ENCODE measurements at places on chromosomes 7 and 10.

DNA sequence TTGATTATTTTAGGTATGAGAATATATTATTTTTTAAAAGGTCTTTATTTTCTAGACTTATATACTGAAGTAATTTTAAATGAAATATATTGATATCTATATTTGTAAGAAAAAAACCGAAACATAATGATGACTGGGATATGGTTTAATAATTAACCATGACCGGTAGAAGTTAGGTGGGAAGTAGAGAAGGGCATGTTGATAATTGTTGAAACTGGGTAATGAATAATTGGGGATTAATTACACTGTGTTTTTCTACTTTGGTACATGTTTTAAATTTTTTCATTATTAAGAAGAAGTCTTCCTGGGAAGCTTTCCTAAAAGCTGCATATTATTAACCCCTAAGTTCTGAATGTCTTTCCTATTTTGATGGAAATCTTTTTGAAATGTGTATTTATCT lies 16.3 kb downstream of the TSPAN12 start:
- no peak for DNase-seq

- DNase-seq = no peak
These were observed 110.1 kb downstream of the CDK14 start for GRCh38 chr7:90706072-90706716.

DNA sequence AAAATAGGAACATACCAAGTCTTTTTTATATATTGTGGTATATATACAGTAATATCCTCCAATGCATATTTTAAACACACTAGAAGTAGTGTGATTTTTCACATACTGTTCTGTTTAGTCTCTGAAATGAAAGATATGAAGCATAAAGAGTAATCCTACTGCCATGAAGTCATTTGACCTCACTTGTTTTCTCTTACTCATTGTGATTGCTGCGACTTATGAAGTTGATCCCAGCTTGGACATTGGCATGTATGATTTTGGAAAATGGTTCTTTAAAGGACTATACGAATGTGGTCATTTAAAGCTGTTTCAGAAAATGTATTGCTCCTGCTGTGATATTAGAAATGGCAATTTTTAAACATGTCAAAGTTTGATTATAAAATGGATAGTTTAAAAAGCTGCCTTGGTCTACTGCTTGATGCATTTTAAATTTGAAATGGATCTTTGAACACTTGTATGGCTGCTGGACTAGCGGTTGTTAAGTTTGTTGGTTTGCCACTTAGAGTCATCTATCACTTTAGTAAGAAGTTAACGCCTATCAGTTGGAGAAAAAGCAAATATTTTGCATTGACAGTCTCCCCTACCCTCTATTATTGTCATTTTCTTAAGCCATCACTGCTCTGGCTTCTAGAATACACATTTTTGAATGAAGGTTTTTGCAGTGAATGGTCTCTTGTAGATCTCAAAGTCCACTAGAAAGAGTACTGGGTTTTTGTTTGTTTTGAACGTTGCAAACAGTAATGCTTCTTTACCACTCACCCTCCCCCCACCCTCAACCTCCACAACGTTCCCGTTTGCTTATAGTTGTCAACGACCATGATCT lies 881 bp upstream of the PCGF5 start:
- DNase-seq = no peak

GRCh38 chr10:77604063-77604462 lies 33.5 kb downstream of the KCNMA1 start:
- DNase-seq = no peak

DNA sequence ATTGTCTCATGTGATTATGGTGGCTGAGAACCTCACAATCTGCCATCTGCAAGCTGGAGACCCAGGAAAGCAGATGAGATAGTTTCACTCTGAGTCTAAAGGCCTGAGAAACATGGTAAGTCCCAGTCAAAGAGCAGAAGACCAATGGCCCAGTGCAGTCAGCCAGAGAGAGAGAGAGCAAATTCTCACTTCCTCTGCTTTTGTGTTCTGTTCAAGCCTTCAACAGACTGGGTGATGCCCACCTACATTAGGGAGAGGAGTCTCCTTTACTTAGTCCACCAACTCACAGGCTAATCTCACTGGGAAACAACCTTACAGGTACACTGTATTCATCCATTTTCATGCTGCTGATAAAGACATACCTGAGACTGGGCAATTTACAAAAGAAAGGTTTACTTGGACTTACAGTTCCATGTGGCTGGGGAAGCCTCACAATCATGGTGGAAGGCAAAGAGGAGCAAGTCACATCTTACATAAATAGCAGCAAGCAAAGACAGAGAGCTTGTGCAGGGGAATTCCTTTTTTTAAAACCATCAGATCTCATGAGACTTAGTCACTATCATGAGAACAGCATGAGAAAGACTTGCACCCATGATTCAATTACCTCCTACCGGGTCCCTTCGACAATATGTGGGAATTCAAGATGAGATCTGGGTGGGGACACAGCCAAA lies 4.7 kb upstream of the FRMPD2 start:
- DNase-seq = no peak

DNA sequence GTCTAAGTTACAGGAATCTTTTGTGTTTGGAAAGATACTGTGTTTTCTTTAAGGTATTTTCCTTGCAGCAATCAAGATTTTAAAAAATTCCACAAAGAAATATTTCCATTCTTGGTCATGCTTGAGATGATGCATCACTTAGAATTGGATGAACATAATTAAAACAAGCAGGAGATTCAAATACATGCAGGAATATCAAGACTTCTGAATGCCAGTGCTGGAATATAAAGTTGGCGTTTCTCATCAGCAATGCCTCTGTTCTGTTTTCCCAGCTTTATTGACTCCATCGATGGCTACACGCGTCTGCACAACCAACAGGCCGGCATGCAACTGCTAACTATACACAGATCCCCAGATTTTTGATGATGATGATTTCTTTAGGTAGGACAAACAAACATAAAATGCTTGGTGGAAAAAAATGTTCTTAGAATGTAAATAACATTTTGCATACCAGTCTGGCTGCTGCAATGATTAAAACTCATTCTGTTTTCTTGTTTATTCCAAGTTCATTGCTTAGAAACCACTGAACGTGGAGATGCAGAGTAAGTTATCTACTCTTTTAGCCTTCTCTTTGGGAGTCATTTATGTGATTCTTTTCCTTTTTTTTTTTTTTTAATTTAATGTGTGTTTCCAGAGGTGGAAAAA lies 91.3 kb upstream of the FAM171A1 start:
- no peak for DNase-seq

GRCh38 chr7:71705901-71706596 lies 574.1 kb downstream of the GALNT17 start:
- peak; percentile 59 for DNase-seq

GRCh38 chr7:137235434-137235833 lies 108.1 kb downstream of the PTN start:
- no peak for DNase-seq

DNA sequence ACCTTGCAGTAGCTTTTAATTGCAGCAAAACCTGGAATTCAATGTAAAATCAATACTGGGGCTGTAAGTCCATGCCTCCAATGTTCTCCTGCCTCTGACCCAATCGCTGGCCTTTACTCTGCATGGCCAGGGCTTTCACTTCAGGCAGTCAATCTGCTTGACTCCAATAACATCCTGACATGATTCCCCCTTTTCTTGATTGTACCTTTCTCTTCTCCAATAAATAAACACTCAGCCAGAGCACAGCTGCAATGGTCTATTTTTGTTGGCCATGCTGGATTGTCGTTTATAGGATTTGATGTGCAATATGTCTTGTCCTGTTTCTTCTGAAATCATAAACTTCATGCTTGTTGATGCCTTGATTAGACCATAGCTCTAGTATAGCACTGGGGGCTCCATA lies 97.8 kb upstream of the COL1A2 start:
- DNase-seq = no peak

DNA sequence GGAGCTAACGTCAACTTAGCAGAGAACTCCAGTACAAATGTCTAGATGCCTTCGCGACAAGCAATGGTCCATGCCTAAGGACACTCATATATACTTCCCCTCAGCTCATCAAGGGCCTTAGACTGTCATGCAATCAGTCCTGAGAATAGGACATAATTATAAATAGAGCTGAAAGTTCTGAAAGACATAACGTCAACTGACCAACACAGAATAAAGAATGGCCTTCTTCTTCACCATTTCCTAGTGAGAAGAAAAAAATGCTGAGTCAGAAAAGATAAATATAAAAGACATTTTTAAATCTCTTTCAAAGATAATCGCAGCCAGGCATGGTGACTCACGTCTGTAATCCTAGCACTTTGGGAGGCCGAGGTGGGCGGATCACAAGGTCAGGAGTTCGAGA lies 83.2 kb downstream of the ARMH3 start:
- no peak for DNase-seq

DNA sequence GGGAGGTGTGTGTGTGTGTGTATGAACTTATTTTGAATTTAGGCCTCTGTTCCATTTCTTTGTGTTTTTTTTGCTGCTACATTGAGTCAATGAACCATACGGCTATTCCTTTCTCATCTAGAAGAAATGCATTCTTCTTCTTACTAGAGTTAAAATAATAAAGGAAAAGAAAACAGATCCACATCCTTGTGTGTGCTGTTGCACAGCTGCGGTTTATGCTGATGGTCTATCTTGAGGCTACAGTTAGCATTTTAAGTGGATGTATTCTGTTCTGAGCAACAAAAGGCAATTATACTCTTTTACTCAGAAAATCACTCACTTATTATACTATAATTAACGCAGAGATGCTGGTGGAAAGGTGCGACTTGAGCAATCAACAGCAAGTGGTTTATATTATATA lies 615.0 kb upstream of the MBL2 start:
- DNase-seq = no peak

- no peak for DNase-seq
These were observed 248.4 kb downstream of the WDR11 start for GRCh38 chr10:121099592-121099991.

DNA sequence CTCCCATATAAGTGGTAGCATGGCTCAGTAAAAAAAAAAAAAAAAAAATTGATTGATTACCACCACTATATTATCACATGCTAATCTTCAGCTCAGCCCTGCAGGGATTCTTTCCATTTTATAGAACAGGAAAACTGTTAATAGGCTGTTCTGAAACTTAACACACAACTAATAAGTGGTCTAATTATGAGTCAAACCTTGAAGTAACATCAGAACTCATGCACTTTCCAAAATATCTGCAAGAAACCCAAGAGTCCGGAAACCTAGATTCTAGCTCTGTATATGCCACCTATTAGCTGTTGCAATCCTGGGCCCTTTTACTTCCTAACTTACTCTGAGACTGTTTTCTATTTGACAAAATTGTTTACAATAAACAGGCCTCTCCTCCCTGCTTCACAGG lies 23.9 kb downstream of the SEM1 start:
- no peak for DNase-seq

DNA sequence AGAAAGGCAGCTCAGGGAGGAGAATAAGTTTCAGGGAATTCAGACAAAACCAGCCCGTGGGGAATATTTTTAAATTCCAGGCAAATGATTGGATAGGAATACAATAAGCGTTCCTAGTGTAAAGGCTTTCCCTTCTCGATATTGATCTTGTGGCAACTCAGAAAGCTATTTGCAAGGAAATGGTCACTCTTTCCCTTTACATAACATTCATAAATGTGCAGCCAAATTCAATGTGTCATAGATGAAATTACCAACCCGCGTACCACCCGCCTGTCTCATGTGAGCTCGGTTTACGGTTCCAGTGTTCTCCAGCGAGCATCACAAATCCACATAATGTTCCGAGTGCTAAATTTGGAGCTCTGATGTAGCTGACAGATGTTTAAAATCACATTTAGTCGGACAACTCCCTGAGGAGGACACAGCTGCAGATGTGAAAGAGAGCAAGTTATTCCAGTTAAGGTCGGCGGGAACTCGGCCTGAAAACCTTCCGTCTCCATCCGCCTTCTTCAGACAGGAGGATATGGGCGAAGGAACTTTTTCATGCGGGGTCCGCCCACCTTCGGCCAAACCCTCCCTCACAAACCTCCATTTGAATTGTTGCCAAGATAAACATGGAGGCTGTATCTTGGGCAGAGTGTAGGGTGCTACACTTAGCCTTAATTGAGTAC lies 327.0 kb downstream of the RNLS start:
- DNase-seq = no peak

DNA sequence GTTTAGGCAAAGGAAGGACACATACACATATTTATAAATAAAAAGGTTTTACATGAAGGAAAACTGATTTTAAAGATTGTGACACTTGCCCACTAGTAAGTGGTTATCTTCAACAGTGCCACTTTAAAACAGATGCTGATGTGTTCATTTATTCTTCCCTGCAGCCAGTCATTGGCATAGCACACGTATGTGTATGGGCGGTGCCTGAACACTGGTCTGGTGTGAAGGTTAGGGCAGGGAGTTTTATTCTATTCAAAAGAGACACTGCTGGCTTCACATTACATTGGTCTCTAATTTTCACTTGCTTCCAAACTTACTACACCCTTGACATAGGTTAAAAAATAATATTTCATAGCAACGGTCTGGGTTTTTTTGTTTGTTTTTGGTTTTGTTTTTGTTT lies 57.9 kb downstream of the NOD1 start:
- DNase-seq = no peak

DNA sequence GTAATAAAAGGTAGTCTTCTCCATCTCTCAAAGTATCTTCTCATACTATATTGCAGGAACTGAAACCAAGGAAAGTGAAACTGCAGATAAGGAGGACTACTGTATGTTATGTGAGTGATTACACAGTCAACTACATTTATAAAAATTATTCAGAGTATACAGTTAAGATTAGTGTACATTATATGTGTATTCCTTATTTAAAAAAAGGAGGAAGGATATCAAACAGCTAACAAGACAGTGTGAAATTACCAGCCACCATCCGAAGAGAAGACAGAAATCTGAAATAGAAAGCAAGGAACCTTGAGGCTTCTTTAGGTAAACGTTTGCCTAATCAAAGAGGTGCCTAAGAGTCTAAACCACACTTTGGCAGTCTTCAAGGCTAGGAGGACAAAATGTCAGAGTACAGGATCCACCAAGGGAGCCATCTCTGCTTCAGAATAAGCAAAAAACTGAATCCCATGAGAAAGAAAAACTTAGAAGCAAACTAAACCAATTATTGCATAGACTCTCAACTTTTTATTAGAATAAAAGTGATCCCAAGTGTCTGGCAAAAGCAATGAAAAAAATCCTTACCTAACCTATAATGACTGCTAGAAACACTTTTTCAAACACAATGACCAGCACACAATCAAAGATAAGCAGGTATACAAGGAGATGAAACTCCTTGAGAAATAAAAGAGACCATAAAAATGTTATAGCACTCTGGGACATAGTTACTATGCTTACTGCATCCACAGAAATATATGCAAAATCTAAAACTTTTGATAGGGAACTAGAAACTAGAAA lies 6.4 kb downstream of the USP6NL start:
- DNase-seq = no peak

- DNase-seq = no peak
These were observed 209.3 kb downstream of the JAZF1 start for GRCh38 chr7:27971171-27971812.

Data from NCI-H524 (cell line).